Muscle of arm (tissue), 14 donors: ENCODE measurements at places on chromosomes 6 and 20.

GRCh38 chr20:45341939-45342854, 6.0 kb downstream of the SDC4 start:
- no peak for DNase-seq

GRCh38 chr20:12068121-12068520, 150.4 kb downstream of the BTBD3 start:
- no peak for DNase-seq

- DNase-seq = no peak
These were observed 30.4 kb downstream of the TGM2 start for GRCh38 chr20:38134427-38135270.

GRCh38 chr6:166466178-166467122, 83.7 kb upstream of the MPC1 start:
- DNase-seq = peak; percentile 36

GRCh38 chr20:59411170-59411569, 110.8 kb downstream of the EDN3 start:
- DNase-seq = no peak
